ENCODE measurements at places on chromosomes 3 and 15. TPM values are rescaled to one million over a fixed set of nuclear protein-coding genes. Genes with fewer than 3 reads are reported as not detected.

The ARRDC4 gene
- 7.8 TPM for polyA plus RNA-seq

The GABRR3 gene
- not detected for polyA plus RNA-seq

The HRG gene
- polyA plus RNA-seq = not detected

The LRRK1 gene
- polyA plus RNA-seq = 1.1 TPM

The PARP14 gene
- polyA plus RNA-seq = 4.7 TPM

The HCN4 gene
- 4.7 TPM for polyA plus RNA-seq

The PLA2G4D gene
- polyA plus RNA-seq = 0.35 TPM

The GATM gene
- 23.8 TPM for polyA plus RNA-seq

The UACA gene
- 12.5 TPM for polyA plus RNA-seq

The FBXO40 gene
- polyA plus RNA-seq = 0.84 TPM

The SERPINI2 gene
- 5.8 TPM for polyA plus RNA-seq

The PAQR9 gene
- polyA plus RNA-seq = 5.6 TPM

The SH3GL3 gene
- 2.9 TPM for polyA plus RNA-seq

The CFAP20DC gene
- polyA plus RNA-seq = 1.4 TPM

The GOLGA8Q gene
- polyA plus RNA-seq = not detected

The MST1 gene
- polyA plus RNA-seq = 0.52 TPM

The CCDC51 gene
- 8.2 TPM for polyA plus RNA-seq

The FANCD2OS gene
- polyA plus RNA-seq = not detected

The GPR160 gene
- 0.16 TPM for polyA plus RNA-seq

The KLHL6 gene
- polyA plus RNA-seq = not detected

The PAQR5 gene
- polyA plus RNA-seq = 0.42 TPM

The CAPN3 gene
- 1.5 TPM for polyA plus RNA-seq

The CDCP1 gene
- 0.09 TPM for polyA plus RNA-seq

The GOLGA8G gene
- polyA plus RNA-seq = not detected

The ADAMTS17 gene
- polyA plus RNA-seq = 2.1 TPM

The NOP10 gene
- polyA plus RNA-seq = 798 TPM

The NAA80 gene
- 4.6 TPM for polyA plus RNA-seq

The MEGF11 gene
- polyA plus RNA-seq = 1.1 TPM

The ITIH4 gene
- 0.39 TPM for polyA plus RNA-seq

The FEZF2 gene
- not detected for polyA plus RNA-seq

The TERC gene
- not detected for polyA plus RNA-seq
